ENCODE measurements at places on chromosomes 4 and X.

- no peak for DNase-seq
These were observed 4.6 kb downstream of the SLC38A5 start for GRCh38 chrX:48465336-48465933.

DNA sequence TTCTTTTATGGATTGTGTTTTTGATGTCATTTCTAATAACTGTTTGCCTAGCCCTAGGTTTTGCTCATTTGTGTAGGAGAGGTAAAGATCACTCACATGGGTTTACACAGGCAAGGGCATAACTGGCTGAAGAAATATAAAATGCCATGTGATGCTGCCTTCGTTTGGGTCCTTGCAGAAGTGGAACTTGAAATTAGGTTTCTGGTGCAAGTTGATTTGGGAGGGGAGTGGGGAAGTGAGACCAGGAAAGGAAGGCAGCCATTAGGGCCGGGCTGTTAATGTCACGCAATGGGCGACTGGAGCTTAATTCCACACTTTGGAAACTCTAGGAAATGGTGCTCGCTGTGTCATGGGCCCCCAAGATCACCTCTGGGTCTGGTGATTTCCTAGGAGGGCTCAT, 14.5 kb downstream of the CLCN4 start:
- DNase-seq = no peak

- DNase-seq = no peak
These were observed 49.2 kb downstream of the GPC4 start for GRCh38 chrX:133365871-133366611.

DNA sequence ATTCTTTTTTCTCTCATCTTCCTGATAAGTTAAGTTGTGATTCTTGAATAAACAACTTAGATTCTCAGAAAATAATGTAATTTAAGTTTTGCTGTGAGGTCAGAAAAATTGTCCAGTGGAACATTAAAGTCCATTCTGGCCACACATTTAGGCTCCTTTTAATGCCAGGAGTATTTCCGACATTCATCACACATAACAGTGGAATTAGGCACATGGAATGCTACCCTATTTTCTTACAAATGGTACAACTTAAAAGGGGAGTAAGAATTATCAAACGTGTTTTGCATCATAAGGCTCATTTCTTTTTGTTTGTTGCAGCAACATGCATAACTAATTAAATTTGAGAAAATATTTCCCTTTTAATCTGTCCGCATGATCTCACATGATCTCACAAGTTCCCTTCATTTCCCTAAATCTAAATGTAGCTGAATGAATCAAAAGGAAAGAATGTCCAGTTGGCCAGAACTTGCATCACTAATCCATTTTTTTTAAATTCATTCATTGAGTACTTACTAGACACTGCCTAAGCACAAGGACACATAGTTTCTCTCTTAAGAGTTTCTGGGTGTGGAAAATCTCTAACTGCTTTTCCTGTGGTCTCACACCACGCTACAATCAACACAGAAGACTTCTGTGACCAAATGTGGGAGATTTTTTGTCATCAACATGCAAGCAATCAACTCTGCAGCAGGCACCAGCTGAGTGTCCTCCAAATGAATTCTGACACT, 22.0 kb downstream of the SPARCL1 start:
- DNase-seq = no peak

- peak; percentile 72 for DNase-seq
These were observed 34.0 kb upstream of the GYPA start for GRCh38 chr4:144174401-144175067.

- no peak for DNase-seq
These were observed 128.7 kb upstream of the GIMD1 start for GRCh38 chr4:106497271-106497670.

DNA sequence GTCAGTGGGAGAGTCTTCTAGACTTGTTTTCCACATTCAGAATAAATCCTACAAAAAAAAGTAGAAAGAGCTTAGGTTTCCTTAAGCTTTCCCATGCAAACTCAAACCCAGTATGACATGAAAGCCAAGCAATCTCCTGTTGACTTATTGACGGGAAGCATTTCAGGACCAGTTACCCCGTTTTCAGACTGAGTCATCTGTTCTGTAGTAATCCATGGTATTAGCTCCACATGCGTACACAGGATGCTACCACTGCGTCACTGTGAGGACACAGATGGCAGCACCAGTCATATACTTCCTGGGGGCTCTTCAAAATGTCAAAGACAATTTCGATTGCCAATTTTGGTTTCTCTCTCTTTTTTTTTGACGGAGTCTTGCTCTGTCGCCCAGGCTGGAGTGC, 224.9 kb upstream of the MAD2L1 start:
- DNase-seq = no peak

DNA sequence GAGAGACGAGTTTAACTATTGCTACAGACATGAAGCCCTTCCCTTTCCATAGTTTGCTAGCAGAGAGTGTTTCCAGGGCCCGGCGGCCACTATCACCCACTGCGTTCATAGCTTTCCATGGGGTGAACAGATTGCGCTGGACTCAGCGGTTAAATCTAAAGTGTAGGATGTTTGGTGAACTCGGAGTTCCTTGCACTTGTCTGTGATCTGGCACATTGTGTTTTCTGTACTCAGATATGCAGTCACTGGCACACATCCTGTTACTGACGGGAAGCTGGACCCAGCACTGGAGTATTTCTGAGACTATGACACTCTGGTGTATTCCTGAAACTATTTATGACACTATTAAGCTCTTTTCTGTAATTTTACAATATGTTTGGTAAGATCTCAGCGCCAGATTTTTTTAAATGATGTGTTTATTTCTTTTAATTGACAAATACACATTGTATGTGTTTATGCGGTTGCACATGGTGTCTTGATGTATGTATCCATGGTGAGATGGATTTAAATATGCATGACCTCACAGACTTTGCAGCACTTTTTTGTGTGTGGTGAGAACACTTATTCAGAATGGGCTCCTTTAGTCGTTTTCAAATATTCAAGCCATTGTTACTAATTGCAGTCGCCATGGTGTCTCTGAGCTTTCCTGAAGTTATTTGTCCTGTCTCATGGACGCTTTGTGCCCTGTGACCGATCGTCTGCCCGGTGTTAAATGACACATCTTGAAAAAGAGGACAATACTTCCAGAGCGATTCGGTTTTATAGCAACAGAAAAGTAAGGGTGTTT, 14.1 kb downstream of the CD99 start:
- DNase-seq = no peak

DNA sequence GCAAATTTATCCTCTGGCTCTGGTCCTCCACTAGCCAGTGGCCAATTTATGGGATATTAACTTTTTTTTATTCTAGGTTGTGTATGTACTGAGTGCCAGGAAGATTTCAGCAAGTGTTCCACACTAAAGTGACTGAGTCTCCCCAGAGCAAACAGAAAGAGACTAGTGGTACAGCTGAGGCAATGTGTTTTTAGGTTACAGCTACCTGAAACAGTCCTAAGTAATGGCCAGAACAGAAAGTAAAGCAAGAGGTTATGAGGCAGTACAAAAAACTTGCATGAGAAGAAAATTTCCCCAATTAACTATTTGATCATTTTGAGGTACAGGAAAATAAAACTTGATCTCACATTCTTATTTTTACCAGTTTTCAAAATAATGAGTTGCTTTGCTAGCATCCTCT, 31.2 kb downstream of the PRDM8 start:
- no peak for DNase-seq

DNA sequence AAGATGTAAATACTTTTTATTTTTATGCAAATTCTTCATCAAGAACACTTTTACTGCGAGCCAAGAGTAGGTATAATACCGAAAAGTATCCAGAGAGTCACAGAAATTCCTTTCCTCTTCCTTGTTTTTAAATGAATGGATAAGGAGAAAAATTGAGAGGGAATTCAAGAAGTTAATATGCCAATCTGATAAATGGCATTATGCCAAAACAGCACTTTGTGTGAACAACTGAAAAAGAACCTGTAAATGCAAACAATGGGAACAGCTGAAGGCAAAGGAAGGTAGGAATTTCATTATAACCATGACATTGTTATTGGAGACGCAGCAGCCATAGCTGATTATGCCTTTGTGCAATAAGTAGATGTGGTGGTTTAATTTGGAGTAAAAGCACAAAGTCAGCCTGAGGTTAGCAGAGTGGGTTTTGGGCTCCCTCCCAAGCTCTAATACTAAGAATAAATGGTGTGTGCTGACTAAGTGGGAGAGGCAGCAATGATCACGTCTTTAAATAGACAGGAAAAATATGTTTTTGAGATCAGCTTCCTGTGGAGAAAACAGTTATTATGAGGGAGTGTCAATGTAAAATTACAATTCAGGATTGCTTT, 209.8 kb upstream of the NDST4 start:
- DNase-seq = peak; percentile 47

GRCh38 chr4:65791812-65792308, 121.6 kb upstream of the EPHA5 start:
- peak; percentile 47 for DNase-seq

GRCh38 chrX:108020631-108021030, 24.2 kb upstream of the VSIG1 start:
- peak; percentile 68 for DNase-seq

- DNase-seq = no peak
These were observed 589.0 kb upstream of the FAM241A start for GRCh38 chr4:111556141-111556781.

DNA sequence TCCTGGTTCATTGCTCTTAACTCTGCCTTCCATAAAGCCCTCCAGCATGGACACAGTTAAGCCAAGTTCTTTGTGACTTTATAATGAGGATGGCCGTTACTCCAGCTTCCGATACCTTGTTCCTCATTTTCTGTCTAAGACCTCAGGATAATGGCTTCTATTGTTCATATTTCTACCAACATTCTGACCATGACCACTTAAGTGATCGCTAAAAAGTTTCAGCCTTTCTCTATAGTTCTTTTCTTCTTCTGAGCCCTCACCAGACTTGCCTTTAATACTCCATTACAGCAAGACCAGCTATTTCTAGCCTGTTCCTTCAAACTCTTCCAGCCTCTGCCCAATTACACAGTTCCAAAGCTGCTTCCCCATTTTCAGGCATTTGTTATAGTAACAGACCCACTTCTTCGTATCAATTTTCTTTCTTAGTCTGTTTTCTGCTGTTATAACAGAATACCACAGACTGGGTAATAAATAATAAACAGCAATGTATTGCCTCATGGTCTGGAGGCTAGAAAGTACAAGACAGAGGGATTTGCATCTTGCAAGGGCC, 12.3 kb downstream of the RNF175 start:
- no peak for DNase-seq

- DNase-seq = no peak
These were observed 25.7 kb upstream of the XIAP start for GRCh38 chrX:123834116-123834515.

DNA sequence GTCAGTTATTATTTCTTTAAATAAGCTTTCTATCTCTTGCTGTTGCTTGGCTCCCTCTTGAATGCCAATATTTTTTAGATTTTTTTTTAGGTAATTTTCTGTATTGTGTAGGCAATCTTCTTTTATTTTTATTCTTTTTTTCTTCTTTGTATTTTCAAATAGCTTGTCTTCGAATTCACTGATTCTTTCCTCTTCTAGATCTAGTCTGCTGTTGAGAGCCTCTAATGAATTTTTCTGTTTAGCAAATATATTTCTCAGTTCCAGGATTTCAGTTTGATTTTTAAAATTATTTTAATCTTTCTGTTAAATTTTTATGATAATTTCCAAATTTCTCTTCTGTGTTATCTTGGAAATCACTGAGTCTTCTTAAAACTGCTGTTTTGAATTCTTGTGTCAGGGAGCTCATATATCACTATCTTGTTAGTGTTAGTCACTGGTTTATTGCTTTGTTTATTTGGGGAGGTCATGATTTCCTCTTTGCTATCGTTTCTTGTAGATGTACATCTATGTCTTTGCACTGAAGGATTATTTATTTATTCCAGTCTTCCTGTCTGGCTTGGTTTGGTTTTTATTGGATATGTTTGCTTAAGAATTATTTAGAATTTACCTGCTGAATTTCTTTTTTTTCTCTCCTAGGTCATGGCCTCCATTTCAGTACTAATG, 39.9 kb upstream of the GPRIN3 start:
- no peak for DNase-seq

- no peak for DNase-seq
These were observed 134.1 kb upstream of the C1QTNF7 start for GRCh38 chr4:15293711-15294110.

GRCh38 chr4:94488670-94489069, 36.9 kb downstream of the PDLIM5 start:
- no peak for DNase-seq

- DNase-seq = peak; percentile 97
These were observed 20.2 kb upstream of the LRBA start for GRCh38 chr4:151035328-151035727.

DNA sequence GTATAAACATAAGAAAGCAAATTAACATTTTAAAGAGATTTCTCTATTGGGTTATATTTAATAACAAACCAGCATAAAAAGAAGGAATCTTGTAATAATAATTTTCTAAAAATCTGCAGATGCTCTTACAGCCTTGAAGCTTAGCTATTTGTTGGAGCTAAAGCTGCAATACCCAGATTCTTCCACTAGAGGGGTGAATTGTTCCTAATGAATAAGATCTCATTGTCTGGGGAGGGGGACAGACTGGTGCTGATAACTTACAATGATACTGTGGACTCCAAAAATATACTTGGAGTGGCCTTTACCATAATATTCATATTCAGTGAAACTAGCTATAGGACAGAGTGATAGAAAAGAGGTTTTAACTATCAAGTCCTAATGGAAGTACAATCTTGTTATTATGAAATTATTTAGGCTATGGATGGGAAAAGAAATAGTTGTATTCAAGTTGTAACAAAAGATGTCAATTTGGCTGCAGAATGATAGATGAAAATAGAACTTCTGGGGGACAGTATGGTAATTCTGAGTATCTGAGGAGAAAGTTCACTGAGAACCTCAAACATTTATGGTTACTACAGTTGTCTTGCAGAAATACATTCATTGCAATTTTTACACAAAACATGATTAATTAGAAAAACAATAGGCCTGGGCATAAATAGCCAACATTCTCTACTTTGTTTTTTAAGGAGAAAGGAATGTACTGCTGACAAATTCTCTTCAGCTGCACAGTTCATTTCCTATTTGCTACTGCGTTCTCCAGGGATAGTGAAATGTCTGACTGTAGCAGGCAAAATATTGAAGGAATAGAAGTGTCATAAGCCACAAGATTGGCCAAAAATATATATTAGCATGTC, 443.3 kb downstream of the GBA3 start:
- peak; percentile 85 for DNase-seq

- no peak for DNase-seq
These were observed 5.5 kb downstream of the TCEAL9 start for GRCh38 chrX:103361798-103362197.

DNA sequence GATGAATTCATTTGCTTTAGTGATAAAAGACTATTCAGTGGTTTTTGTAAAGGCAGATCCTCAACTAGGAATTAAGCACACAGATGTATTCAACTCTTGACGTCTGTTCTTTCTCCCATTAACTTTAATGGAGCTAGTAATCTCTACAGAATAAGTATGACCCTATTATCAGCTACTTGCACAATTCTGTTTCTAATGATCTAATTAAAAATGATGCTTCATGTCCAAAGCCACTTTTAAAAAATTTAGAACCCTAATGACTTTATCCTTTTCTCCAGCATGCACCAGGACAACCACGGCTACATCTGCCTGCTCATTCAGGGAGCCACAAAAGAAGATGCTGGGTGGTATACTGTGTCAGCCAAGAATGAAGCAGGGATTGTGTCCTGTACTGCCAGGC, 85.4 kb downstream of the CBR4 start:
- DNase-seq = no peak
